ENCODE measurements at places on chromosomes 1 and 21.
A peak's percentile ranks its signal among the peaks of the same experiment; 100 is the strongest.

DNA sequence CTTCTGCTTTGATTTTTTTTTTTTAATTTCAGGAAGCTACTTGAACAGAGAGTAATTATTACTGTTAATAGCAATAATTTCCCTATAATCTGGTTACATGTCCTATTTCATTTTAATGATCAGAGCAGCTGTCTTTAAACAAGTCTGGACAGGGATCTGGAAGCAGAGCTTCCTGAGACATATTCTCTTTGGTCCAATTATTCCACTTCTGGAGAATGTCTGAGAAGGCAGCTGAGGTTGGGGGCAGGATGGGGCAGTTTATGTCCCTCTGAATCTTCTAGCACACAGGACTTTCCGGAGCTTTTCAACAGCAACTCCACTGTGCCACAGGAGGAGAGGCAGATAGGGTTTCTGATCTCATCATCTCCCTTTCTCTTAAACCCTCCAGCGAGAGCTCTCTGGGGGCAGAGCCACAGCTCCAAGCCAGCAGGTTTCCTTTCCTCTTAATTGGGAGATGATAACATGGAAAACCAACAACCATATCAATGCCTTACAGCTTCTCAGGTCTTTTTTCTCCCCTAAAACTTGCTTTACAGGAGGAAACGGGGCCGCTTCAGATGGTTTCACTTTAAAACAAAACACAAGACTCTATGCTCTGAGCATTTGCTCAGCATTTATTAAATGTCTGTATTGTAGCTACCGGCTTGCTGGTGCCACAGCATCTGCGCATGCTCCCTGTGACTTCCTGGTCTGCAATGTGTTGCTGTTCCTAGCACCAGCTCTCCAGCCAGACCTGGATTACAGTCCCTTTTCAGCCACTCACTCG is 425.7 kb upstream of the USP24 start:
- DNase-seq: no peak

GRCh38 chr21:42760951-42761751 is 107.7 kb downstream of the PDE9A start:
- DNase-seq: peak; percentile 71

DNA sequence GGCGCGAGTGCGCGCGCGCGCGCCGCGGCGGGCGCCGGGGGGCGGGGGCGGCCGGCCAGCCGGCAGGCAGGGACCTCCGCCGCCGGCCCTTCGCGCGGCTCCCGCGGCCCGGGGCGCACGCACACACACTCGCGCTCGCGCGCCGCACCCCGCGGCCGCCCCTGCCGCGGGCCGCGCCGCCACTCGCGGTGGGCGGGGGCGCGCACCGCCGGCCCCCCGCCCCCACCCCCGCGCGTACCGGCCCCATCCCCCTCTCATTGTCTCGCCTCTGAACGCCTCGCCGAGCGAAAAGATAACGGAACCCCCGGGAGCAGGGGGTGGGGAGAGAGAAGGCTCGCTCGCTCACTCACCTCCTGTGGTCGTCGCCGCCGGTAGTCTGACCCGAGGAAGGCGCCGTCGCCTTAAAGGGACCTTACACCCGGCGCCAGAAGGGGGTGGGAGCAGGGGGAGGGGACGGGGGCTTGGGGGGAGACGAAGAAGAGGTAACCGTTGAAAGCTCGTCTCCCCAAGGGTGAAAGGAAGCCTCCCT is 428 bp downstream of the POGZ start:
- peak; percentile 95 for DNase-seq

GRCh38 chr1:219150913-219151312 is 22.8 kb upstream of the LYPLAL1 start:
- DNase-seq: no peak

DNA sequence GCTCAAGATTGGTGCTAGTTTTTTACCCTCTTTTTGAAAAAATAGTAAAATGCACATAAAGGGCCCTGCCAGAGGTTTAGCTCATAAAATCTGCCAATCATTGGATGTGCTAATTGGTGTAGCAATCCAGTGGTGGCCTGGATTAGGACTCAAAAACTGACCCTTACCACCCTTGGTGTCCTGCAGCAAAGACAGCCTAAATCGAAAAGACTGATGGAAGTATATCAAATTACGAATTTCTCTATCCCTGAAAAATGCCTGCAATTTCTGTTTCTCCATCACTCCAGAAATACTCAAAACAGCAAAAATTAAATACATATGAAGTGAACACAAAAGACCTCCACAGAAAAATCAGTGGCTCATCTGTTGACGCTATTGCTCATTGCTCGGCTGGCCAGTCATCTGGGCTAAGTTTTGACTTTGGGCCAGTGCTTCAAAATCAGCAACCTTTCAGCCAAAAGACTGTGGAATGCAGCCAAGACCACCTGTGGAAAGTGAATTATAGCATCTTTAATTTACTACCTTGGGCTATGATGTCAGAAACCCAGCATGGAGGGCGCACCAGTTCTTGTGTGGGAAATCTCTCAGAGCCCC is 30.0 kb downstream of the WLS start:
- no peak for DNase-seq

GRCh38 chr1:212212906-212213305 is 72.3 kb upstream of the PPP2R5A start:
- no peak for DNase-seq

- no peak for DNase-seq
Observed at GRCh38 chr1:232250838-232251237, 379.1 kb downstream of the SIPA1L2 start.

- no peak for DNase-seq
Observed at GRCh38 chr1:47547753-47548573, 110.1 kb downstream of the FOXD2 start.

GRCh38 chr1:62321446-62321845 is 2.2 kb upstream of the KANK4 start:
- no peak for DNase-seq

DNA sequence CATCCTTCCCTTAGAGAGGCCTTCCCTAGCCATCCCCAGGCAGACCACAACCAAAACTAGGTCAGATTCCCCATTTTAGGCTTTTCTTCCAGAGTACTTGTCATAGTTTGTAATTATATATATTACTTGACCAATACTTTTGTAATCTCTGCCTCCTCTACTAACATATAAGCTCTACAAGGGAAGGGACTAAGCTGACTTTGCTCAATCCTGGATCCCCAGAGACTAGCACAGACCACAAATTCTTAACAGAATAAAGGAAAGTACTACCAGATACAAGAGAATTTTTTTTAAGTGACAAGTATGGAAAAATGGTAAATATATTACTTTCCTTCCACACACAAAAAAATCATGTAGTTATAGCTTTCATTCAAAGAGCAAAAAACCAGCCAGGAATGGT is 2.0 kb downstream of the ZMYM6 start:
- no peak for DNase-seq

DNA sequence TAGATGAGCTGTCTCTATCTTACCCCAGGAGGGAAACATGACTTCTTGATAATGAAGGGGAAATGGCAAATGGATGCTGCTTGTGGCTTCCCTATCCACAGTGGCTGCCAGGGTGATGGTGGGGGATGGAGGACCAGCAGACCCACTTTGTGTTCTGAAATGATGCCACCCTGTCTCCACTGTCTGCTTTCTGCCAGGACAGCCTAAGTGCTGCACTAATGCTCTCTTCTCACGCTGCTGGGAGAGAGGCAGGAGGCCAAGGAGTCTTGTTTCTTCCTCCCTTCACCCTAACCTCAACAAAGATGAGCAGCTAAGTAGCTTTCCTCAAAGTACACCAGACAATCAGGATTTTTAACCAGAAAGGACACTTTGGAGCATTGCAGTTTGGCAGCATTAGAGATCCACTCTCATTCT is 36.6 kb downstream of the XCL1 start:
- no peak for DNase-seq
